ENCODE measurements at places on chromosomes 7 and 10.

DNA sequence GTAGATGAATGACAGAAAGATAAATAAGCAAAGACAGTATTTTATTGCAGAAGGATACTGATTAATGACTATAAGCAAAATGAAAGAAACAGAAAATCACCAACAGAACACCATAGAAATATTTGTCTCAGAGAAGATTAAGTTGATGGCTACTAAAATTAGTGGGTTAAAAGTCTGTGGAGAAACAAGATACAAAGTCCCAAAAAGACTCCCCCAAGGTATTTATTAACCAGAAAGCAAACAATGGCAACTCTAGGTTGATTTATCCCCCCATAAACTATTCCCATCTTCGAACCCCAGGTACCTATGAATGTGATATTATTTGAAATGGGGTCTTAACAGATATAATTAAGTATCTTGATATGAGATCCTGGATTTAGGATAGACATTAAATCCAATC lies 1104.5 kb upstream of the PHF14 start:
- no peak for DNase-seq

DNA sequence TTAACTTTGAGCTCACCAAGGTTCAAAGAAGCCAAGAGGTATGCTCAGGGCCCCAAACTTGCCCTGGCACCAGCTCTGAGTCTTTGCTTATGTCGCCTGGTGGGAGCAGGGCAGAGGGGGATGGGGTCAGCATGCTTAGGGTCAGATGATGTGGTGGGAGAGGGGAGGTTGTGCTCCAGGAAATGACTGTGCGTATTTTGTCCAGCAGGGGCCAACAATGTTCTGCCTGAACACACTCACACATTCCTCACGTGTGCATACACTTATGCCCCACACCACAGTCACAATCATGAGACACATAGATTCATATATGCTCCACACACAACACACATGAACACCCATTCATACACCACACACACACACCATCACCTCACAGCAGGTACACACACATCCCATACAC lies 4.4 kb upstream of the RAMP3 start:
- DNase-seq: no peak

DNA sequence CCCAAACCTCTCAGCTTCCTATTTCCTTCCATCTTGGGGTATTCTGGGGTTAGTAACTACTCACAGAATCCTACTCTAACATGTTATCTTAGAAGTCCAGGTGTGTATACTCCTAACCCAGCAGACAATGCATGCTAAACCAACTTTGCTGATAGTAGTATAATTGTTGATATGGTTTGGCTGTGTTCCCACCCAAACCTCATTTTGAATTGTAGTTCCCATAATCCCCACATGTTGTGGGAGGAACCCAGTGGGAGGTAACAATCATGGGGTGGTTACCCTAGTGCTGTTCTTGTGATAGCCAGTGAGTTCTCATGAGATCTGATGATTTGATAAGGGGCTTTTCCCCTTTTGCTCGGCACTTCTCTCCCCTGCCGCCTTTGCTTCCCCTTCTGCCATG lies 135.1 kb downstream of the CHRM2 start:
- DNase-seq: no peak

- no peak for DNase-seq
These were observed 39.1 kb upstream of the CALD1 start for GRCh38 chr7:134740376-134740775.

DNA sequence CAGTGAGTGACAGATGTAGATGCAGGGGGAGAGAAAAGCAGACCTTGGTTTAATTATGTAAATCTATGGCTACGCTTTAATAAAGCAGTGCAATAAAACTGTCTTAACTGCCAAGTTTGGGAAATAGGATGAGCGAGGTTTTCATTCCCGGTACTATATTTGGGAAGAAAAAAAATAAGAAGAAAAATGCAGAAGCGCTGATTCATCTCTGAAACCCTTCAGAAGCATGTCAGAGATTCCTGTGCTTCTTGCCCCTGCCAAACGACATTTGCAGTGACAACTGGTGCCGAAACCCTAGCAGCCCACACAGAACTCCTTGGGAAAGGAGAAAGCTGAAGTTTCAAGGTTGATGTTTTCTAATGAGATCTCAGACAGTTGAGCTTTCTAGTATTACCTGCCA lies 380.7 kb downstream of the REEP3 start:
- no peak for DNase-seq

DNA sequence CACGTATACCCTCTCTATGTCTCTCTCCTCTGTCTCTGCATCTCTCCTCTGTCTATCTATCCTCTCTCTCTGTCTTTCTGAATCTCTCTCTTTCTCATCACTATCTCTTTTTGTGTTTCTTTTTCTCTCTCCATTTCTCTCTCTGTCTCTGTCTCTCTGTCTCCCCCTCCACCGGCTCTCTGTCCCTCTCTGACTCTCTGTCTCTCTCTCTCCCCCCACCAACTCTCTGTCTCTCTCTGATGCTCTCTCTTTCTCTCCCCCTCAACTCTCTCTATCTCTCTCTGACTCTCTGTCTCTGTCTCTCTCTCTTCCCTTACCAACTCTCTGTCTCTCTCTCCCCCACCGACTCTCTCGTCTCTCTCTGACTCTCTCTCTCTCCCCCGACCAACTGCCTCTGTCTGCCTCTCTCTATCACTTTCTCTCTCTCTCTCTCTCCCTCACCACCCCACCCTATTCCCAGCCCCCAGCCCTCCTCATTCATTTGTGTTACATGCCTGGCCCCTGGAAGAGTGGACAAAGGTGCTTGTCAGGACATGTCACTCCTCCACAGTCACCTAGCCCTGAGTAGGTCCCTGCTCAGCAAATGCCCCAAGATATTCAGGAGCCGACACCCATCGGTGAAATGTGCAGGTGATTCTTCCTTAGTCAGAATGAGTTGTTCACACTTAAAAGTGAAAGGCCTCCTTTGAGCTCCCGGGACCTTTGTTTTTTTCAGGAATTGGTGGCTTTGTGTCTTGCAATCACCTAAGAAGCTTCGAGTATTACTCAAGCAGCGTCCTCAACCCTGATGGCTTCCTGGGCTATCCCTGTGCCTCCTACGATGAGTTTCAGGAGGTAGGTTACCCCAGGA lies 13.6 kb downstream of the PNLIPRP2 start:
- DNase-seq: no peak
